ENCODE measurements at places on chromosomes 3 and 15. TPM values are rescaled to one million over a fixed set of nuclear protein-coding genes. Genes with fewer than 3 reads are reported as not detected.
A peak's percentile ranks its signal among the peaks of the same experiment; 100 is the strongest.

- peak; percentile 78 for DNase-seq
Observed at GRCh38 chr3:73029321-73029796, 32.1 kb upstream of the EBLN2 start.

DNA sequence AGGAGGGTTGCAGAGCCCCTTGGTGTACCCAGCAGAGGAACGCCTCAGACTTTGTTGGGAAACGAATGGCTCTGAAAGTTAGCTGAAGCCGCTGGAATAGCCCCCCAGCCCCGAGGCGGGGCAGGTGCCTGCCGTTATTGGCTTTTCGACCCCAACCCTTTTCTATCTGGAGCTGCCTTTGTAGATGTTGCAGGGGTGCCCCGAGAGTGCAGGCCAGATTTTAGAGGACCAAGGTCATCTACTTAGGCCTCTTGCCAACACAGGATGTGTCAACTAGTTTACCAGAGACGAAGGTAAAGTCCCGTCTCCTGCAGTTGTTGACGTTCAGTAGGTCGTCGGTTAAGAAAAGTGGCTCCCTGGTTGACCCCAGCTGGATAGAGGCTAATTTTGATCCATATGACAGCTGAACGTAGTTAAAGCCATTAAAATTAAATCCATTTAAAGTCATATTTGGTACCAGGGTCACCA lies 579 bp upstream of the UBE3A start:
- DNase-seq: no peak

DNA sequence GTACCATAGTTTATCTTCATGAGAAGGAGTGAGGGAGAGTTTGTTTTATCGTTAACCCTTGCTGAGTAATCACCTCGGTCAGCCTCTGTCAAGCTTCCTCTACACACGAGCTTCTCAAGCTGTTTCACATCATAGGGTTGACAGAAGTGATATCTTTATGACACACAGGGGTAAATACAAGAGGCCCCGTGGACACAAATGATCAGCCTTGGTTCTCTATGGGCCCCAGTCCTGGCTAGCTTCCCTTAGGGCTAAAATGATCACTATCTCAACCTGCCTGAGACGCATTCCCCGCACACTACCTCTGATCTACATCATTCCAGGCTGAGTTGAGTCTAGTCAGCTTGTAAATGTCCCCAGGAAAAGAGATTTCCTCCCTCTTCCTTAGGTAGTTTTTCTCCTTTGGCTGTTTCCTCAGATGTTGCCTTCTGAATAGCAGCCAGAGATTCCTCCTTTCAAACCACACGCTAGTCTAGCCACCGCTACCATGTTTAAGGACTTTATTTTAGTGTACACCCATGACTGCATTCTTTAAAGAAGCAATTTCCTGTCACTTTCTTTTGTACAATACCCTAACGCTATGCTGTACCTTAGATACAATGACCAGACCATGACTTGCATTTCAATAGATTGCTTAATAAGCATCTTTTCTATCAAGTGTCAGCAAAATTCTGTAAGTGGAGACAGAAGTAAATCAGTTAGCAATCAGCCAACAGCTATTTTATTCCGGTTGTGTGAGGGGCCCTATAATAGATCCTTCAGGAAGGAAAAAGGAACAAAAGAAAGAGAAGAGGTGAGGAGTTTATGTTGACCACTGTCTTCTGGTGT lies 35.1 kb upstream of the PPARG start:
- DNase-seq: no peak

DNA sequence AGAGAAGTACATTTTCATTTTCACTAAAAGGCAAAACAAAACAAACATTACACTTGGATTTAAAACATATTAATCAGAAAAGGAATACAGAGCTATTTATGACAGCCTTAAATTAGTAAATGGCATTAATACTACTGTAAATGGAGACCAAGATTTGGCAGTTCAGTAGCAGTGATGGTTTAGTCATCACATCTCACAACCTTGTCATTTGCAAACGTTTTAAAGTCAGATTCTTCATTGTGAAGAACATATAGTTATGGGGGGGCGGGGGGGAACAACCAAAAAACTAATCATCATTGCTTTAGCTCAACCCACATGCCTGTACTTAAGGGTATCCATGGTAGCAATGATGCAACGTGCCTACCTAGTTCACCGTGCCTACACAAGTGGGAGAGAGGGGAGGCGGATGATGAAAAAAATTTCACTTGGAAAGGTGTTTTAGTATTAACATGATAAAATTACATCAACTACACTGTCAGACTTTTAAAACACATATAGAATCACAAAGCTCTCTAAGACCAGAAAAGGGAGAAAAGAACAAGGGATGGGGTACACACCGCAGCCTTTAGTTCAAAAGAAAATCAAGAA lies 40.1 kb downstream of the DLG1 start:
- no peak for DNase-seq

GRCh38 chr3:112308151-112308911 lies 14.3 kb upstream of the SLC9C1 start:
- DNase-seq: no peak

DNA sequence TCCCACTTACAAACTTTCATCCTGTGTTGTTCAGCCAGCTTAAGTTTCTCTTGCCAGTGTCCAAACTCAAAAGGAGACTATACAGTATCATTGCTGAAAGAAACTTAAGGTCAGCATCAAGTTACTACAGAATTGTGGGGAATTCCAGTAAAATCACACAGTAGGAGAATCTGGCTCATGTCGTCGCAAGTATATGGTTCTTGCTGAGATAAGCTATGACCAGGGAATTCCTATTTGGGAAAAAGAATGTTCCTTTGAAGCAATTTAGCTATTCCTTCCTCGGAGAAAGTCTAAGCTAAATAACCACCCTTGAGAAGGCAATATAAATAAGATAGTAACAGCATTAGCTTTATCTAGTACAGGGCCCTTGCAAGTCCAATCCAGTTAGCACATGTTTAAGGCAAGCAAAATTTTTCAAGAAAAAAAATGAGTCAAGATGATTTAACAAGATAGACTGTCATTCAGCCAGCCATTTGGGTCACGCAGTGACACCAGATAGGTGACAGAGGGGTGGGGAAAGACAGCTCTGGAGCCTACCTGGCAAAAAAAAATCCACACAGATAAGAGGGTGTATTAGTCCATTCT lies 78.2 kb upstream of the THBS1 start:
- DNase-seq: no peak

- DNase-seq: no peak
Observed at GRCh38 chr3:170419557-170420087, 954 bp downstream of the CLDN11 start.

GRCh38 chr3:160707187-160707794 lies 30.3 kb downstream of the ARL14 start:
- peak; percentile 50 for DNase-seq

- no peak for DNase-seq
Observed at GRCh38 chr15:65333148-65333820, 28.8 kb downstream of the RNU5B-1 start.

DNA sequence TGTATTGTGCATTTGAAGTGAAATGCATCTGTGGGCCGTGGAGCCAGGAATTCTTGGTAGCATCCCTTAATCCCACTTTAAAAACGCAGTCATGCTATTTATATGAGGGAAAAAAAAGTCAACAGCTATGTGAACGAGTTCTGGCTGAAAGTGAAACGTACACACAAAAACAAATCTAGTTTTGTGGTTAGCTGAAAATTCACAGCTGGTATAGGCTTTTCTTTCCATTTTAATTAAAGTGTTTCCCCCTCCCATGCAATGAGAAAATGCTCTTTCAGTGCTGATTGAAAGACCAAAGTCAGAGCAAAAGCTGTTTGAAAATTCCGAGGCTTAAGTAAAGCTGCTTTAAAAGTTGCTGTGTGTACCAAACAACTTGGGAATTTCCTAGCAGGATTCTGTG lies 297.4 kb downstream of the PLCL2 start:
- DNase-seq: no peak

- no peak for DNase-seq
Observed at GRCh38 chr3:85474241-85474640, 515.5 kb downstream of the CADM2 start.

GRCh38 chr3:79729096-79729495 lies 38.7 kb downstream of the ROBO1 start:
- no peak for DNase-seq

DNA sequence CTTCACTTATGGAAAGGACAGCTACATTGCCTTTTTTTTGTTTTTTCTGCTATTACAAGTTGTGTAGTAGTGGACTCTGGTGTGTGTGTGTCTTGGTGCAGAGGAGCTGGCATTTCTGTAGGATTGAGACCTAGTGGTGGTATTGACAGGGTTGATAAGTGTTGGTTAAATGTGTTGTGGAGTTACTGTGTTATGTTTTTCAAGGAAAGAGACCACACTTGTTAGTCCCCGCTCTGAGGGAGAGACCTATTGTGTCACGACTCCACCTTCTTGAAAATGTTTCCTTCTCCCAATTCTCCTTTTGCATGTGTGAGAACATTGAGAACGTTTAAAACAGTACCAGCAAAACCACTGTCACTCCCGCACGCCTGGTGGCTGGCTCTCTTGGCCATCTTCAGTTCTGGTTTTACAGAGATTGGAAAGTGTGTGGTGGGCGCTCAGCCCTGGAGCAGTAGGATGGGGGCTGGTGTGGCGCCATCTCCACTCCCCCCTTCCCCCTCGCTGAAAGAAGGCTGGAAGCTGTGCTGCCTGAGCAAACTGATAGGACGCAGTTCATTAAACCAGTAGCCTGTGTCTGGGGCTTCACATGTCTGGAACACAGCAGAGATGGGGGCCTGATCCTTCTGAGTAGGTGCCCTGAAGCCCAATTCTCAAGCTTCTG lies 5.5 kb downstream of the KLF13 start:
- DNase-seq: no peak

DNA sequence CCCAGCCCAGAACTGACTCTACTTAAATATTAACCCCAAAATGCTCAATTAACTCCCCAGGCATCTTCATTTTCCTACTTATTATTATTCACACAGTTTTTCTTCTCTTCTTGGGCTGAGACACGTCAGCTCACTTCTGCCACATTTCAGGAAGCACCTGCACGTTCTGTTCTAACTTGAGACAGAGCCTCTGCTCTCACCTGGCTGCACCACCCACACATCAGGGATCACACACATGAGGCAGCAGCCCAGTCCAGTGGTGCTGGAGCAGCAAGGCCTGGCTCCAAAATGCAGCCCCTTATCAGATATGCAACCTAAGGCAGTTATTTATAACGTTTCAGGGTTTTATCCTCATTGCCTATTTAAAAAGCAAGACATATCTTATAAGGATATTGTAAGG lies 127.5 kb downstream of the OSBPL10 start:
- no peak for DNase-seq

- DNase-seq: peak; percentile 43
Observed at GRCh38 chr3:119630128-119630879, 30.1 kb downstream of the POPDC2 start.

DNA sequence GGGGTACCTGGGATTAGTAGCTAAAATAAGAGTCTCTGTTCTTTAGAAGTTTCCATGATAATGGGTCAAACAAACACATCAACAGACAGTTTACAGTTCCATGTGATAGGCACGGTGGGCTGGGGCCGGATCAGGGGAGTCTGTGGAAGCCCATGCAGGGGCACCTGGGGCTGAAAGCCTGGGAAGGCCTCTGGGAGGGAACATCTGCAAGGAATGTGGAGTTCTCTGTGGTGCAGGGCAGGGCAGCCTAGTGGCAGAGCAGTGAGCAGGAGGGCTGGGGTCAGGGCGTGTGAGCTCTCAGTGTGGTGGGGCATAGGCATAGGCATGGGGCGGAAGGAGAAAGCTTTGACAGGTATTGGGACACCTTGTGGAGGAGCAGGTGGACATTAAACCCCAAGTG lies 207.7 kb upstream of the TRIM42 start:
- no peak for DNase-seq

GRCh38 chr3:127371846-127372245 lies 84.0 kb upstream of the PRR20G start:
- no peak for DNase-seq

DNA sequence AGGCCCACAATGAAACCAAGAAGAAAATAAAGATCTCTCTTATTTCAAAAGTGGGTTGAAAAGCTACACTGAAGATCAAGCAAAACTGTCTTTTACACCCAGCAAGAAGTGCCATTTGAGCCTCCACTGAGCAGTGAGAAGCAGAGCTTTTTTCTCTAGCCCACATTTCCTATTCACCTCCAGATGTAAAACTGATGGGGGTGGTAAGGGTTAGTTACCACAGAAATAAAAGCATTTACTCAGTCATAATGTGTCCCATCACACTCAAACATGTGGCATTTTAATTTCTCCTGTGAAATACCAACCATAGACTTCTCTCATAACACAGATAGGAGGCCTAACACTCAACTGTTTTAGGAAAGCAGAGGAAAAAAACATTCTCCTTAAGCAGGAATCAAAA lies 21.0 kb downstream of the IFT57 start:
- no peak for DNase-seq

DNA sequence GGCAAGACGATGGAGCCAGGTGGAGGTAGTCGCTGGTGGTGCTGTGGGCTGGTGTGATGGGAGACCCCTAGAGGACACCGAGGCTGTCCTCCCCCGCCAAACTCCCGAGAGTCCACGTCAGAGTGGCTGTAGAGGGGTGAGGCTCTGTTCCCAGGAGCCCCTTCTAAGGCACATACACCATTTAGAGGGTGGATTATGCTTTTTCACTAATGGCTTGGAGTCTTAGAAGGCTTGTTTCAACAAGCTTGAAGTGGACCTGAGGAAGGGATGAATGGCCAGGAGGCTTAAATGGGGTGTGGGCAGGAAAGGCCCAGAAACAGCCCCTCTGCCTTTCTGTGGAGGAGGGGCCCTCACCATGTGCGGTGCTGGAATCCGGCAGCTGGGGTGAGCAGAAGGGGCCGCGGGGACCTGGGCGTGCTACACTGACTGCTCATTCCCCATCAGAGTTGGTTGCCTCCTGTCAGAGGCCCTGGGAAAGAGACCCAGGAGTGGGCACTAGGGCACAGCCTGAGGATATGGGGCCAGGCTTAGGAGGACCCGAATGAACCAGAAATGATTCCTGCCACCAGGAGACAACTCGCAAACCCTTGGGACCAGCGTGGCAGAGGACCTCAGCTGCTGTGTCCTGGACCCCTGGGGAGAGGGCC lies 66.2 kb downstream of the FEM1B start:
- DNase-seq: no peak

The ALCAM gene
- 340 TPM for total RNA-seq

The ABHD14A gene
- total RNA-seq: 10.3 TPM

The SPSB4 gene
- not detected for total RNA-seq

The AHSG gene
- total RNA-seq: not detected

The DGKG gene
- 0.54 TPM for total RNA-seq

The NRG4 gene
- total RNA-seq: not detected

The CLEC3B gene
- 1.7 TPM for total RNA-seq

The LRRC3B gene
- not detected for total RNA-seq

The KLHL6 gene
- not detected for total RNA-seq

The ACP3 gene
- not detected for total RNA-seq

The CCDC174 gene
- 10.2 TPM for total RNA-seq

The EXD1 gene
- total RNA-seq: not detected

The CAV3 gene
- 0.62 TPM for total RNA-seq

The HCN4 gene
- total RNA-seq: not detected
